ENCODE measurements at places on chromosomes 5 and 9.
A peak's percentile ranks its signal among the peaks of the same experiment; 100 is the strongest.

GRCh38 chr5:141816598-141817399 lies 61.4 kb downstream of the PCDH1 start:
- peak; percentile 80 for DNase-seq

GRCh38 chr9:99352826-99353225 lies 130.7 kb downstream of the SEC61B start:
- no peak for DNase-seq

GRCh38 chr5:64273276-64273675 lies 107.6 kb downstream of the RNF180 start:
- no peak for DNase-seq

GRCh38 chr9:116549061-116549664 lies 137.9 kb upstream of the TRIM32 start:
- DNase-seq: peak; percentile 6

GRCh38 chr9:93508207-93508606 lies 54.8 kb upstream of the FAM120AOS start:
- no peak for DNase-seq

GRCh38 chr5:14953075-14953607 lies 81.6 kb upstream of the ANKH start:
- no peak for DNase-seq

DNA sequence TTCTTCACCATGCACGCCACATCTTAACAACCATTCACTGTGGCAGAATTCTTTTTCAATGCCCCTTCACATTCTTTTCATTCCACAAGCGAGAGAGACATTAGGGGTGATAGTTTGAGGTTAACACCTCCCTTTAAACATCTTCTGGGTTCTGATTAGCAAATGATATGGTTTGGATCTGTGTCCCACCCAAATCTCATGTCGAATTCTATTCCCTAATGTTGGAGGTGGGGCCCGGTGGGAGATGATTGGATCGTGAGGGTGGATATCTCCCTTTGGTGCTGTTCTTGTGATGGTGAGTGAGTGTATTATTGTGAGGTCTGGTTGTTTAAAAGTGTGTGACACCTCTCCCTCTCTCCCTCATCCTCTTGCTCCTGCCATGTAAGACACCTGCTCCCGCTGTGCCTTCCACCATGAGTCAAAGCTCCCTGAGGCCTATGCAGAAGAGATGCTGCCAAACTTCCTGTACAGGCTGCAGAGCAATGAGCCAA lies 46.1 kb upstream of the RAI14 start:
- no peak for DNase-seq

DNA sequence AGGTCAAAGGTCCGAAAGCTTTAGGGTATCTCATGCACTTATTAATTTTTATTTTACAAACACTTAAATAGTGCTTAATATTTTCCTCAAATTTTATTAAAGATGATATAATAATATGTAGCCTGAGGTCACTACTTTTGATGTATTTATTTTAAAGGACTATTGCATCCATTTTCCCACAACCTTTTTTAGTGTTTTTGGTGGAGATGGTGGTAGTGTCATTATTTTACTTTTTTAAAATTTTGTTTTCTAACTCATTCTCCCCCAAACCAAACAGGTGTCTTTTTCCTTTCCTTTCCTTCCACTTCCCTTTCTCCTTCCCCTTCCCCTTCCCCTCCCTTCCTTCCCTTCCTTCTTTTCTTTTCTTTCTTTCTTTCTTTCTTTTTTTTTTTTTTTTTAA lies 328.6 kb downstream of the CYLC2 start:
- no peak for DNase-seq

DNA sequence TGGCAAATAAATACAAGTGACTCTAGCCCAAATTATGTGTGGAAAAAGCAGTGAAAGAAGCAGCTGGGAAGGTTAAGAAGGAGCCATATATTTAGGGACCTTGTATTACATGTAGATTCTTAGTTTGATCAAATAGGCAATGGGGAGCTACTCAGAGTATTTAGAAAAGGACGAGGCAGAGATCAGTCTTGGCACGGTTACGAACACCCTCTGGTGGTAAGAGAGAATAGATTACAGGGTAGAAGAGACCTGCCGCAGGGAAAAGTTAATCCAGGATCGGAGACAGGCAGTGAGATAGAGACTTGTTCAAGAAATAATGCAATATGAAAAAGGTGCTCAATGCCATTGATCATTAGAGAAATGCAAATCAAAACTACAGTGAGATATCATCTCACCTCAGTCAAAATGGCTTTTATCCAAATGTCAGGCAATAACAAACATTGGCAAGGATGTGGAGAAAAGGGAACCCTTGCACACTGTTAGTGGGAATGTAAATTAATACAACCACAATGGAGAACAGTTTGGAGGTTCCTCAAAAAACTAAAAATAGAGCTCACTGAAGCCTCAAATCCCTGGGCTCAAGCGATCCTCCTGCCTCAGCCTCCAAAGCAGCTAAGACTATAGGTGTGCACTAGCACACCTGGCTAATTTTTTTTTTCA lies 12.0 kb downstream of the INIP start:
- DNase-seq: peak; percentile 55

GRCh38 chr5:171980792-171981191 lies 25.6 kb downstream of the FBXW11 start:
- no peak for DNase-seq

GRCh38 chr9:111909444-111909843 lies 12.8 kb downstream of the UGCG start:
- no peak for DNase-seq

DNA sequence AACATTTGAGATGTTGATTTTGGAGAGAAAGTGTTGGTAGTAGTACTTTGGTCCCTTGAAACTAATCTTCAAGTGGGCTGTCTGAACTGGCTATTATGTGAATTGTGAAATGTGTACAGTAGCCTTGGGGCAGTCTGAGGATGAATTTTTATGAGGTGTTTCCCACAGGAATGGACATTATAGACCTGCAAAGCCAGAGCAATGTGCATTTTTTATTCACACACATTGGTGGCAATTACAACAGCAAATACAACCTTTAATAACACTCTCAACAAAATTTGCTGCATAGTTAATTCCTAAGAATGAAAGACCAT lies 147.0 kb downstream of the PAM start:
- no peak for DNase-seq

GRCh38 chr5:123549256-123549904 lies 37.4 kb downstream of the CSNK1G3 start:
- DNase-seq: no peak

DNA sequence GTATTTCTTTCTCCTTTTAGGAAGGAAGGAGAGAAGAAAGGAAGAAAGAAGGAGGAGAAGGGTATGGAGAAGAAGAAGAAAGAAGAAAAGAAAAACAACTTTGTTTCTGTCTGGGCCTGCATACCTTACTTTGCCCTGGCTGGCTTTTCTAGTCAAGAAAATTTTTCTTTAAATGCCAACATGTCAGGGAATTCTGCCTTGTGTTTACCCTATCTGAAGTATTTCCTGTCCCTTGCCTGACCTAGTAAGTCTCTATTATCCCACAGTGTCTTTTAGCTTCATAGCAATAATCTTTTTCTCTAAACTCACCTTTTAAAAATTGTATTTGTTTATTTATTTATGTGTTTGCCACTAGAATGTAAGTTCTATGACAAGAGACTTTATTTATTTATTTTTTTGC lies 1864.1 kb downstream of the EFNA5 start:
- DNase-seq: no peak

DNA sequence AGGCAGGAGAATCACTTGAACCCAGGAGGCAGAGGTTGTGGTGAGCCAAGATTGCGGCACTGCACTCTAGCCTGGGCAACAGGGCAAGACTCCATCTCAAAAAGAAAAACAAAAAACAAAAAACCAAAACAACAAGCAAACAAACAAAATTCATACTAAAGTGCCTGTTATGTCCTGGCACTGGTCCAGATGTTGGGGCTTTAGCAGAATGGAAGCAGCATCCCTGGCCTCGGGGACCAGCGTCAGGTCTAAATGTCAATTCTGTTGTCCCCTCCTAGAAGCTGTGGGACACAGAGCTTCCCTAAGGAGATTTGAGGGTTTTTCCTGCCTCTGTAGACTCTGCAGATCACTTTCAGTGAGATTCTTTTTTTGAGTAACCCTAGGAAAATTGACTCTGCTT lies 26.2 kb downstream of the PPARGC1B start:
- no peak for DNase-seq

- no peak for DNase-seq
Observed at GRCh38 chr5:147189109-147189424, 45.8 kb upstream of the STK32A start.

DNA sequence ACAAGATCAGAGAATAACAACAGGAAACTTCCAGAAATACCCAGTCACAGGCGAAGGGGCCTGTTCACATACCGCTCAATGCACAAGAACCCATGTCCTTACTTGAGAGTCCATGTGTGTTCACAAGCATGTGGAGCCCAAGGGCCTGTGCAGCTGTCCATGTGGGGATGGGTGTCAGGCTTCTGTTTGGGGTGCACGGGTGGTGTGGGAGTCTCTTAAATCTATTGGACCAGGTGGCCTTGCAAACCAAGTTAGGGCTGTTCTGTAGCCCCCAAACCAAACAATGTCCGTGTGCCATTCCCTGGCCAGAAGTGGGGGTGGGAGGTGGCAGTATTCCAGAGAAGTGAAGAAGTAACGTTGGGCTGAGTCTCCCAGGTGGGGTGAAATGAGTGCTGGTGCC lies 222.3 kb downstream of the PBX3 start:
- no peak for DNase-seq

- DNase-seq: peak; percentile 49
Observed at GRCh38 chr9:93138171-93138764, 4.2 kb upstream of the NINJ1 start.

DNA sequence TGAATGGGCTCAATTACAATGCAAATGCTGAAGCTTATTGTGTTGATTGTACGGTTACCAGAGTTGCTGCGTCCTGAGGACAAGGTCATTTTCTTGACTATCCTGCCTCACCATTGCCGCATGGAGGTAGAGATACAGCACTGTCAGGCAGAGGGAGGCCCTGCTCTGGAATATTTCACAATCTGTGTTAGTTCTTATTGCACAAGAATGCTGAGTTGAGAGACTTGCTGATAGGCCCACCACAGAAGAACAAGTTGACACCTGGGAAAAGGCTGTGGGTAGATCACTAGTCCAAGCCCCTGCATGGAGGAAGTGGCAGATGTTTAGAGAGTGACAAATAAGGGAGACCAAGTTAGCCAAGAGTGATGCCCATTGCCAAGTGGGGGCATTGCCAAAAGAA lies 344.5 kb upstream of the ITGA1 start:
- DNase-seq: no peak

- DNase-seq: no peak
Observed at GRCh38 chr9:92308893-92309292, 15.4 kb upstream of the IARS1 start.

DNA sequence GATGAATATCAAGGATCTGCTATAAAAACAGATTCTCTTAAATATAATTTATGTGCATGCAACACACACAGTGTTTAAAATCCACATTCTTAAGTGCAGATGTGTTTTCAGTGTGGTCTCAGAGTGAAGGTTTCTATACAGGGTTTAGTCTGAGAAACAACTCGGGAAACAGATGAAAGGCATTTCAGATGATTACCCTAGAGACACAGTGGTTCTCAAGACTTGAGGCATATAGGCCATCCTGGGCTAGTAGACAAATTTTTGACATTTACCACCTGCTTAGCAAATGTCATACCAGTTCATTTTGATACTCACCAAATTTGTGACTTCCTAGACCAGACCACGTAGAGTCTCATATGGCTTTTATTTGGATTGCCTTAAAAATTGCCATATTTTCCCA lies 216.5 kb downstream of the ARL15 start:
- no peak for DNase-seq

- DNase-seq: peak; percentile 28
Observed at GRCh38 chr5:33470544-33470943, 29.8 kb downstream of the TARS1 start.

GRCh38 chr9:77643871-77644270 lies 4.3 kb downstream of the GNA14 start:
- DNase-seq: no peak

- peak; percentile 85 for DNase-seq
Observed at GRCh38 chr9:137029058-137029936, 1.3 kb upstream of the ABCA2 start.

DNA sequence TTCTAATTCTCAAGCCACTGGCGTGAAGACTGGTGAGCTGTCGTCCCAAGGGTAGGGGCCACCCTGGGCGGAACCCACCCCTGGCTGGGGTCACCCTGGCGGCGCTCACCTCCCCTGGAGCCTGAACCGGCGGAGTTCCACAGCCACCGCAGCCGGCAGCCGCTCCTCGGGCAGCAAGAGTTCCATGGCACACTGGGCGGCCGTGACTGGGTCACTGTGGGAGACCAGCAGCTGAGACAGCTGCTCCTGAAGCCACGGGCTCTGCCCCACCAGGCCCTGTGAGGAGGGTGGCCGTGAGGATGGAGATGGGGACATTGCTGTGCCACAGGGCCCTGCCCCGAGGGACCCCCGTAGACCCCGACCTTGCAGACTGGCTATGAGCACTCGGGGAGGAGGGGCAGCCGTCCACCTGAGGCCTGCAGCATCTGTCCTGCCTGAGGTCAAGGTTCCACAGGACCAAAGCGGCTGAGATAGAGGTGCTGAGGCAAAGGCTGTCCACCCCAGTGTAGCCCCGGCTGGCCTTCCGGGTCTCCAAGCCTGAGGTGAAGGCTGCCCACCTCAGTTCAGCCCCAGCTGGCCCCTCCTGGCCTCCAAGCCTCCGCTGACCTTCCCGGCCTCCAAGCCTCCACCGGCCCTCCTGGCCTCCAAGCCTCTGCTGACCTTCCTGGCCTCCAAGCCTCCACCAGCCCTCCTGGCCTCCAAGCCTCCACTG lies 50.6 kb upstream of the NRARP start:
- DNase-seq: no peak

GRCh38 chr5:156126716-156127115 lies 200.2 kb upstream of the SGCD start:
- no peak for DNase-seq

- no peak for DNase-seq
Observed at GRCh38 chr5:171693412-171693811, 92.2 kb upstream of the SMIM23 start.

- DNase-seq: no peak
Observed at GRCh38 chr5:169943026-169943425, 37.3 kb downstream of the INSYN2B start.

All from globus pallidus (tissue), 1 donor.